ENCODE measurements at places on chromosomes 2 and 18. TPM values are rescaled to one million over a fixed set of nuclear protein-coding genes. Genes with fewer than 3 reads are reported as not detected.

The PIGN gene
- 37.5 TPM for total RNA-seq

The FOXI3 gene
- 0.51 TPM for total RNA-seq

The CXCR1 gene
- not detected for total RNA-seq

The LPIN2 gene
- 32.1 TPM for total RNA-seq

The REG1B gene
- not detected for total RNA-seq

The DLX1 gene
- total RNA-seq: not detected

The GAL3ST2 gene
- 0.09 TPM for total RNA-seq

The GPC1 gene
- total RNA-seq: 65.0 TPM

The SLC11A1 gene
- total RNA-seq: not detected

The MAPK4 gene
- 7.0 TPM for total RNA-seq

The KCNE4 gene
- not detected for total RNA-seq

The MGAT4A gene
- 8.0 TPM for total RNA-seq

The SERPINB2 gene
- not detected for total RNA-seq

The DLGAP1 gene
- total RNA-seq: 18.5 TPM

The CDKL4 gene
- total RNA-seq: not detected

The ATOH8 gene
- total RNA-seq: 0.43 TPM

- DNase-seq: no peak
Measured at GRCh38 chr2:241924069-241924908, 54.8 kb downstream of the RTP5 start.

GRCh38 chr2:60002183-60002867 is 551.1 kb downstream of the BCL11A start:
- DNase-seq: no peak

- no peak for DNase-seq
Measured at GRCh38 chr2:108571286-108571685, 37.0 kb downstream of the LIMS1 start.

DNA sequence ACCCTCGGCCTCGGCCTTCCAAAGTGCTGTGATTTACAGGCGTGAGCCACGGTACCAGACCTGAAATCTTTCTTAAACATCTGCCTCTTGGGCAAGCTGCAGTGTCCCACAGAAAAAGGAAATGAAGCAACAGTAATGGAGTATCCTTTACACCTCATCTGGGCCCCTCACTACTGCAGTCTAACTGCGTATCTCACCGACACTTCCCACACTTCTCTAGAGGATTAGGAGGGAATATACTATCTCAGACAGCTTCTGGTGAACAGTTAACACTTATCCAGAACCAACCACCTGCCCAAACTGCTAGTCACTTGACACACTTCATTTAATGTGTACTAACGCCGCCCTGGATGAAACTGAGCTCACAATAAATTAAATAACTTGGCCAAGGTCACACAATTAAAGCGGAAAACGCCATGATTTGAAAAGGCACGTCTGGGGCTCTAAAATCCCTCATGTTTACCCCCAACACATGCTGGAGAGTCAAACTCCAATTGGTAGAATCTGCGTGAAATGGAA is 993 bp downstream of the COX7A2L start:
- DNase-seq: no peak

GRCh38 chr2:95149397-95149984 is 10.2 kb downstream of the ZNF514 start:
- DNase-seq: no peak

DNA sequence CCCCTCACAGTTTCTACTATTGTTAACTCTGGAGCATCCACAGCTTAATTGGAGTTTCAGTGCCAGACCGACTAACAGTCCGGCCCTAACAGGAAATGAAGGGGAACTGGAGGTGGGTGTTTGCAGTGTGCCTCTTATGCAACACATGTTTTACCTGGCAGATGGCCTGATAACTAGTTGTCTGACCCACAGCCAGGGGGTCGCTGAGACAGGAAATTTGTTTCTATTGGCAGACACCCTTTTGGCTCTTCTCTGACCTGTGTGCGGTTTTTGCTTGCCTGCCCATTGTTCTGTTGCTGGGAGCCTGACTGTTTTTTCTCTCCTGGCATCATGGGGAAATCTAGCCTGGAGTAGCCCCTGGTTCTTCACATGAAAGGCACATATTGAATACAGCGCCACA is 1329.8 kb downstream of the DSC3 start:
- DNase-seq: no peak

GRCh38 chr2:192887337-192887736 is 692.6 kb upstream of the TMEFF2 start:
- no peak for DNase-seq

- DNase-seq: peak; percentile 25
Measured at GRCh38 chr2:106563195-106563594, 76.0 kb downstream of the CD8B2 start.

DNA sequence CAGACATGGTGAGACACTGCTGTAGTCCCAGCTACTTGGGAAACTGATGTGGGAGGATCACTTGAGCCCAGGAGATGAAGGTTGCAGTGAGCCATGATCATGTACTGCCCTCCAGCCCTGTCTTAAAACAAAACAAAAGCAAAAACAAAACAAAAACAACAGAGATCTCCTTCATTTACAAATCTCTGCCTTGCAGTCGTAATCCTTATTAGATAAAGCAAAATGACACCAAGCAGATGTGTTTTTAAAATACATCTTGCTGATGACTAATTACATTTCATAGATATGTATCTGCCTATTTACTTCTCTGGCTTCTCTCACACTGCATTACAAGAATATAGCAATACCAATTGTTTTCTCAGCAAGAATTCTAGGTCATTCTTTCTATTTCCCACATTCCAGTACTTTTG is 22.8 kb downstream of the NFE2L2 start:
- no peak for DNase-seq

GRCh38 chr2:134558208-134558830 is 160.5 kb downstream of the TMEM163 start:
- no peak for DNase-seq

DNA sequence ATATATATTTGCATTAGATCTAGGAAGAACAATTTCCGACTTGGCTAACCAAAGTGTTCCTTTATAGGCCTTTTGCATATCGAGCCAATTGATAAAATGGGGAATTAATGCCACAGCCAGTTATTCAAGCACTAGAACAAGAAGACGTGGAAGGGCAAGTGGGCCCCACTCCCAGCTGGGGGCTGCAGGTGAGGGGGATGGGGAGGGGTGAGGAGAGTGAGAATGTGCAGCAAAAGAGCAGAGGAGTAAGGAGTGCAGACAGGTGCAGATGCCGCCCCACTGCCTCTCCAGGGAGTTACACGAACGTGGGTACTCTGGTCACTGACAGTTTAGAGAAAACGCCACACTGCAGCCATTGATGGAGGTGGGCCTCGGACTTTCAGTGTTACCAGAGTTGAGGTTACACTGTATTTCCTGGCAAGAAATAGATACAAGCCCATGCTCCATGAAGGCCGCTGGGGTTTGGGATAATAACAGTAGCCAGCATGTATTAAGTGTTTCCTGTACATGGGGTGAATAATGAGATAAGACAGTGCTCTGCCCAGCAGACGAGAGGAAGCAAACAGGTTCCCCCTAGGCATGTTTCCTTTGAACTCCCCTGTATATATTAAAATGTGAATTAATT is 40.9 kb downstream of the GORASP2 start:
- DNase-seq: no peak

GRCh38 chr18:44520981-44521667 is 159.6 kb upstream of the SETBP1 start:
- DNase-seq: no peak

- DNase-seq: no peak
Measured at GRCh38 chr18:59957957-59958356, 58.2 kb downstream of the PMAIP1 start.

GRCh38 chr2:69166812-69167468 is 154.0 kb downstream of the ANTXR1 start:
- DNase-seq: no peak

DNA sequence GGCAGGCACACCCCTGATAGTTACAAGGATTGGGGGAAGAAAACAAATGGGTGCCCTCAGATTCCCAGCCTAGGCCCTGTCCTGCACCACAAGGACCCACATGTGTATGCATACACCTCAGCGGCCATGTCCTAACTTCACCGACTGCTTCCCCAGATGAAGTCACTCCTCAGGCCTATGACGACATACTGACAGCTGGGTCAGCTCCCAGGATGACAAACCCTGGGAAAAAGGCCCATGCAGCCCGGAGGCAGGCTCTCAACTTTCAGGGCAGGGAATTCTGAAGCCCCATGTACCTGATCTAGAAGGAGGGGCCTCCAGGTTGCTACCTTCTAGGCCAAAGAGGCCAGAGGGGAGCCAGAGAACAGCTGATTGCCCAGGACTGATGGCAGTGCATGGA is 11.0 kb upstream of the PLEKHM3 start:
- no peak for DNase-seq

DNA sequence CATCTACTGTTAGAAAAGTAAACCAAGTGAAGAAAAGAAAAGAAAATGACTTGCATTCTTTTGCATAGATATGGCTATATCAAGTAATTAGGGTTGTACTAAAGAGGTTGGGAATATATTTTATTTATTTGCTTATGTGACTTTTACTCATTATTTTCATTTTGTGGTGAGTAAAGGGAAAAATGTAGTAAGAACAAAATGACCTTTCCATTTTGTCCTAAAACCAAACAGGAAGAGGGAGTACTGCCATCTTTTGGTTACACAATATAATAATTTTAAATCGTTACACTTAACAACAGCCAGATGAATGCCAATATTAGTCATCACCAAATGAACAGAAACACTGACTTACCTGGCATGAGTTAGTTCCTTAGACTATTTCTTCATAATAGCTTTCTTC is 47.3 kb upstream of the NDUFV2 start:
- DNase-seq: no peak

- no peak for DNase-seq
Measured at GRCh38 chr2:226429476-226429875, 370.1 kb downstream of the IRS1 start.

GRCh38 chr2:233060980-233061590 is 943 bp downstream of the INPP5D start:
- no peak for DNase-seq

DNA sequence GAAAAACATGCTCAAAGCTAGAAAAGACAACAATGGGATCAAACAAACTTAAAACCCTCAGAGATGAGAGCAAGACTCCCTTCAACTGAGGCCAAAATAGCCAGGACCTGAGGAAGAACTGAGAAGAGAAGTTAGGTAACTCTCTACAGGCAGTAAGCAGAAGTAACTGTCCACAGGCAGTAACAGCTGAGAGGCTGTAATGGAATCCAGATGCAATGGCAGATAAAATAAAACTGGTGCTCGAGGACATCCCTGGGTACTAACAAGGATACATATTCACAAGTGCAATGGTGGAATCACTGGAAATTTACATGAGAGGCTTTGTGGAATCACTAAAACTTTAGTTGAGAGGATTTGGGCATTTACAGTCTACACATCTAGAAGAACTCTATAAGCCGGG is 30.4 kb upstream of the C2orf66 start:
- no peak for DNase-seq

DNA sequence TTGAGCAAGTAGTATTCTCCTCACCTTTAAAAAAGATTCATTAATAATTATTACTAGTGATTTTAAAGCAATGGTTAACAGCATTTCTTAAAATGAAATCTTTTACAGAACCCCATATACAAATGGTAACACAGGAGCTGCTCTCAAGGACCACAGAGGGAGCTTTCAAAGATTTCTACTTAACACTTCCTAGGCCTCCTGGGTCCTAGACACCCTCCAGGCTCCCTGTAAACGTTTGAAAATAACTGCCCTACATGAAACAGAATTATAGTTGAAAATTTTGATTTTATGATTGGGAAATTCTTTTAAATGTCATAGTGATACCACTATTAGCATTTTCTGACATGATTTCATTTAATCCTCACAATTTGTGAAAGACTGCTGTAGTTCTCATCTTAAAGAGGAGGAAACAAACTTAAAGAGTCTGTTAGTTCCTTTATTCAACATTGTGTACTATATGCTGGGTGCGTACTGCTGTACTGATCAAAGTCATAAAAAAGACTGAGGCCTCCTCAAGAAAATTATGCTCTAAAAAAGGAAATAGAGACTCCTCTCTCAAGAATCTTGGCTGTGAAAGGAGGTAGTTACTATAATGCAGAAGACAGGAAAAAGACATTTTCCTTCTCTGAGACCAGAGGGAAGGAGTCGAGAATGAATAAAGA is 10.6 kb downstream of the CUL3 start:
- no peak for DNase-seq

DNA sequence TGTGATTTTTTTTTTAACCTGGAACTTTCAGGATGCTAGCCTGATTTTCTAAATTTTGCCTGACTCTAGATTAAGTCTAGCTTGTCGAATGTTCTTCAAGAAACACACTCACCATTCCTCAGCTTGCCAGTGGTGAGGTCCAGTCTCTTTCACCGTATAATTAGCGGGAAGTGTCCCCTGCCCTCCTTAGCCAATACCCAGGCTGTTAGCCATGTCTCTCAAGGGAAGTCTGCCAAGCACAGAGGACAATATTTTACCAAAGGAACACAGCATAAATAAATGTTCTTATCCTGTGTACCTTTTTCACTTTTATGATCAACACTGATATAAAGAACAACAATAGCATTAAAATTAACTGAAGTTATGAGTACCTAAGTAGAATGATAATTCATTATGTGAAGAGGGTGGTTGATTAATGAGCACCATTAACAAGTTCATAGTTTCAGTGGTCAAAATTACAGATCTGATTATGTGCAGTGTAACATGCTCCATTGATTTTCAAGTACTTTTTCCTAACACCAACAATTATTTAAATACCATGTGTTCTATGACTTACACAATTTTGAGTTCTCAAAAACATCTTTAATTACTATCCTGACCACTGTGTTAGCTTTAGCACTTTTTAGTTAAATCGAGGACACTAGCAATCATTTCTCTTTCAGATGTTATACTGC is 445.8 kb upstream of the RAB12 start:
- DNase-seq: no peak

DNA sequence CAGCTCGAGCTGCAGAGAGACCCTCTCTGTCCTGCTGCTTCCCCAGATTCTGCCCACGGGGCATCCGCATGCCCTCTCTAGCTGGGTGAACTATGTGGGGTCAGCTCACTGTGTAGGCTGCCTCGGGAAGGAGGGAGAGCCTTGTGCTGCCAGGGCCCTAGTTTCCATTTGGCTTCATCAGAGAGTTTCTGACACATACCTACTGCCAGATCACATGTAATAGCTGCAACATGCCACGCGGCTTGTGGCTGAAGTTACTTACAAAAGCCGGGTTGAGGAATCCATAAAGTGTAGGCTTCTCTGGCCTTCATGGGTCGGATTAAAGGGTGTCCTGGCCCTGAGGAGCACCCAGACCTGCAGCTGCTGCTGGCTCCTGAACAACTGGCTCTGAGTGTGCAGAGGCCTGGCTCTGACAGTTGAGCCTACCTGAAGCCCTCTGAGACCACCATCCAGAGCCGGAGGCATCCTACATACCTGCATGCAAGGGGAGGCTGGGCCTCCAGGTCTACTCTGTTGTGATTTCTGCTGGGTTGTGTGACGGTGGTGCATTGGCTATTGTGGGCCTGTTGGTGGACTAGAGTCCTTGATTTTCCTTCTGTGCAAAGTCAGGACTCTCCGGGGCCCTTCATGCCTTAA is 130.0 kb downstream of the SH3RF3 start:
- DNase-seq: no peak

GRCh38 chr2:180559771-180560170 is 420.6 kb upstream of the UBE2E3 start:
- no peak for DNase-seq

All from neural progenitor cell (in vitro differentiated cells).